ENCODE measurements at places on chromosomes 1 and 21.

- DNase-seq: peak; percentile 72
These were observed 23.2 kb upstream of the ZNF648 start for GRCh38 chr1:182084487-182085316.

DNA sequence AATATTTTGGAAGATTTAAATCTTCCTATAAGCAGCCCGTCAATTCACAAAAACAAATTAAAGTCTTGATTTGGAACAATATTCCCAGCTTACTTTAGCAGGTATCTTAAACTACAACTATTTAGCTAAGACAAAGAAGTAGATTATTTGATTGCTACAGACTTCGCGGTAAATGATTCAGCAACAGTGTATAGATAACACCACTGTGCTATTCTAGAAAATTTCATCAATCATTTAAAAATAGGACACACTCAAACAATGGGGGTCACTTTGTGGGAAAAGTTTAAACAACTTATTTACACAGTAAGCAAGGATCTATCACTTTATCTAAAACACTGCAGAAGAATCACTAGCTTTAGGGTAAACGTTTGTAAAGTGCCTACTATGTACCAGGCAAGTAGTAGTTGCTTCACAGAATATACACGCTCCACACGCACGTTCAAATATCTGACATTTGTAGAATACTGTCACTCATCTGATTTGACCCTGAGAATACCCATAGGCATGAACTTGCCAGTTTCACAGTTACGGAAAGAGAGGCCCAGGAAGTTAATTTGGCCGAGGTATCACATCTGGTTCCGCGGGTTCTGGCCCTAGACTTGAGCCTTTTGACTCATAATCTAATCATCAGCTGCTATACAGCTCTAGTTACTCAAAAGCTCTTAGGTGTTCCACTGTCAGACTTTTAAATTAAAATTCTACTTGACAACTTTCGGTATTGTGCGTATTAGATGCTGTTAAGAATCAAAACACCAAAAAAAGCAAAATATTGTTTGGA lies 876 bp downstream of the DENND2C start:
- no peak for DNase-seq

DNA sequence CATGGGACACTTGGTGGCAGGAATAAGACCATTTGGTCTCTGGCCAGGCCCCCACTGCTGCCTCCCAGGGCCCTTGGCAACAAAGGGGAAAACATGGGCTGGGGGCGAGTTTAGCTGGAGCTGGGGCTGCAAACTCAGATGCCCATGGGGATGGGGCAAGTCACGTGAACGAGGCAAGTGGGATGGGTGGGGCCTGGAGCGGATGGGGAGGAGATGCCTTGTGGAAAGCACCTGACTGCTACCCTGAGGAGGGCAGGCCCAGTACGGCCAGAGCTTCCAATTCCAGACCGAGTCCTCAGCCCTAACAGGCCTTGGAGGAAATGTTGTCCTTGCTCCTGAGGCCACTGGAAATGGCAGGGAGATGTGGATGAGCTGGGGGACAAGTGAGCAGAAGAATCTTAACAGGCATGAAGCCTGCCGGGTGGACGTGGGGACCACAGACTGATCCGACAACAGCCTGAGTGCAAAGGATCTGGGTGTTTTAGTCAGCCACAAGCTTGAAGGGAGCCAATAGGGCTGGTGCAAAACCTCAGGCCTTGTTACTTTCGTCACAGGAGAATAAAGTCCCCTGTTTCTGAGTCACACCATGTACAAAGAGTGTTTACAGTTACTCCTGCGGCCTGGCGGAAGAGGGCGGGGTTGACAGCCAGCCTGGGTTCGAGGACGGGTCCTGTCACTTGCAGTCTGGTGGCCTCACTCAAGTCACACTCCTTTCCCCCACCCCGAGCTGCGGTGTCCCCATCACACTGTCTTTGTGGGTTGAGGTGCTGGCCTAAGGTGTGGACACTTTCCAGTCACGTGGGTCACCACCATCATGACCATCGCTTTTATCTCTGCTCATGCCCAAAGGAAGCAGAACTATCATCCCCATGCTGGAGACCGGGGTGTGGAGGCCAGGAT lies 19.1 kb downstream of the RUNX3 start:
- DNase-seq: peak; percentile 70

DNA sequence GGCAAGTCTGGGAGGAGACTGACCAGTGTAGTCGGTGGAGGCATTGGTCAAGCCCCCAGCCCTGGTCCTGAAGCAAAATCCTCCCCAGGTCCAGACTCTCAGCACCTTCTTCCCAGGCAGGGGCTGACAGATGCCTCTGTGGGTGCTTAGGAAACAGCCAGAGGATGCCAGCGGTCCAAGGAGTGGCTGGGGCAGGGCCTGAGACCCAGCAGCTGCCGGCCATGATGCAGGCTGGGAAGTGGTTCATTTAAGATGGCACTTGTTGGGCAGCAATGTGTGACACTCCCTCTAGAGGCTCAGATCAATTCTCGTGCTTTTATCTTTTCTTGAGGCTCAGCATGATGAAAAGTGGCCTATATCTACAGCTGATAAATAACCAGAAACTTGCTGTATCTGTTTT lies 165.0 kb upstream of the VAMP3 start:
- no peak for DNase-seq

- DNase-seq: no peak
These were observed 60.1 kb upstream of the PTCH2 start for GRCh38 chr1:44903011-44903680.

- DNase-seq: no peak
These were observed 259.6 kb upstream of the RRP15 start for GRCh38 chr1:218025454-218025853.

DNA sequence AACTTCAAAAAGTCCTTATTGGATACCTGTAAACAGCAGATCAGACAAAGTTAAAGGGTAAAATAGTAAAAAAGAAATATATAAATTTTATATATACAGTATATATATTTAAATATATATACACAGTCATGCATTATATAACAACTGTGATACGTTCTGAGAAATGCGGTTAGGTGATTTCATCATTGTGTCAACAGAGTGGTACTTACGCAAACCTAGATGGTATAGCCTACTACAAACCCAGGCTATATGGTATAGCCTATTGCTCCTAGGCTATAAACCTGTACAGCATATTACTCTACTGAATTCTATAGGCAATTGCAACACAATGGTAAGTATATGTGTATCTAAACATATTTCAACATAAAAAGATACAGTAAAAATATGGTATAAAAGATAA lies 222.7 kb downstream of the NUF2 start:
- DNase-seq: no peak

DNA sequence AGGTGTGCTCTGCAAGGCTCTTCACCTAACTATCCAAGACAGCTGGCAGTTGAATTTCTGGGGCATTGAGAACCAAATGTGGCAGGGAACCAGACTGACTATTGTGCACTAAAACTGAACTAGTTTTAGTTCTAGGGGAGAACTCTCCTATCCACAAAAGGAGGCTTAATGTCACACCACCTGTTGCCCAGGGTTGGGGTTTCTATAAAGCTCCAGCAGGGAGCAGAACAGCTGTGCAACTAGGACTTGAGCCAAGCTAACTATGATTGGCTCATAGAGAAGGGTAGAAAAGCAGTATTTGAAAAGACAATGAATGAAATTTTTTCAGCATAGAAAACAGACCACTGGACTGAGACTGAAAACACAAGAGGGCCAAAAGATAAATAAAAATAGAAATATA lies 53.3 kb upstream of the FGGY start:
- no peak for DNase-seq

DNA sequence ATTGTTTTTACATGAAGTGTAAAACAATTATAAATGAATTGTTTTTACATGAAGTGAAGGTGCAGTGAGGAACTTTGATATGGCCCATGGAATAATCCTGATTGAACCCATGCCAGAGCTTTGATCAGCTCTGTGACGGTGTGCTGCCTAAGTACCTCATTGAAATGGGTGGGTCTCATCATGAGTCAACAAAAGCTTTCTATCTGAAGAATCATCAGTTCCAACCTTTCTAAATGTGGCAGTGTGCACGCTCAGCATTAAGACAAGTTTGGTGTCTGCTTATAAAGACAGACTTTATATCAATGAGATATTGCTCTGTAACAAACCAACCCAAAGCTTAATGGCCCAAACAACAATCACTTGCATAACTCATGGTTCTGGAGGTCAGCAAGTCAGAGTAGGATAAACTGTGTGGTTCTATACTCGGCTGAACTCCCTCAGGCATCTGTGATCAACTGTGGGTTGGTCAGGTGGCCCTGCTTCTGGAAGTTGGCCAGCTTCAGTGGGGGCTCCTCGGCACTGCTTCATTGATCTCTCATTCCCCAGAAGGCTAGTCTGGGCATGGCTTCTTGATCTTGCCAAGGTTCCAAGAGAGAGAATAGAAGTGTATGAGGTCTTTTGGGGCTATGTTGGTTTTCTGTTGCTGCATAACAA lies 258.0 kb downstream of the LTN1 start:
- no peak for DNase-seq

- no peak for DNase-seq
These were observed 7.7 kb upstream of the PSMD4 start for GRCh38 chr1:151246786-151247185.

DNA sequence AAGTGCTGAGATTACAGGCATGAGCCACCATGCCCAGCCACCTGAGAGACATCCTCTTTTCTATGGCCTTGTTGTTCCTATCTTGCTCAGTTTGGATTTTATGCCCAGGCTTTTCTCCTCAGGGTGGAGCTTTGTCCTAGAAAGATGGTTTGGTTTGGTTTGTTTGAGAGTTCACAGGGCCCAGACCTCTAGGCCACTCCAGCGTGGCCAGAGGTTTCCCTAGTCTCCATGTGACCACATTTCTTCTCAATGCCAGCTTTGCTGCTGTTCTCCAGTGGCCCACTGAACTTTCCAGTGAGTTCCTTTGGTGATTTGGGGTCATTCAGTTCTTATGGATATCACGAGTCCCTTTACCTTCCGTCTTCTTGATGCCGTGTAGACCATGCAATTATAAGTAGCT lies 92.6 kb upstream of the SERBP1 start:
- DNase-seq: no peak

DNA sequence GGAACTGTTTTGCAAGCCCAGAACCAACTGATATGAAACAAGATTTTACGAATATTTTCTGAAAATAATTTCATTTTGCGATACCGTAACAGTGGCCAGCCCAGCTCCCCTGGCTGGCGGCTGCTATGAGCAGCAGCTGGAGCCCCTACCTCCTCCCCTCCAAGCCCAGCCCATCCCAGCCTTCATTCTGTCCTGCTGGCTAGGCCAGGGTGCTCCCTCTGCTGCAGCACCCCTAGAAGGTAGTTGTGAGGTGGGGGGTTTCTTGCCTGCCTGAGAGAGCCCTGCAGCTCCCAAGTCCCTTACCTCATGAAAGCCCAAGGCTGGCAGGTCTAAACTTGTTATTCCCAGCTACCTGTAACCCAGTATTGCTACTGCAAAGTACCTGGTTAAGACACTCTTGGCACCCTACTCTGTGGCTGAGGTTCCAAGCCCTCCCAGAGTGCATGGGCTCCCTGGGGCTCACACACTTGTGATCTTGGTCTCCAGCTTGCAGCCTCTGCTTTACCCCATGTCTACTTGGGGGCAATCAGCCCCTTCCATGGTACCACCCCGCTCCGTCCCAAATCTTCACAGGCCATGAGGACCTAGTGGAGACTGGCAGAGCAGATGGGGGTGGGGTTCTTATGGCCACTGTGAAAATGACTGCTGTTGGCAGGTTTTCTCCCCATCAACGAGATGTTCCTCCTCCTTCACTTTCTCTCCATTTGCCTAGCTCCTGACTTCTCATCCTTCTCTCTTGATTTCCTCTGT lies 239.8 kb downstream of the TRABD2B start:
- DNase-seq: no peak

Measured in activated effector memory CD4-positive, alpha-beta T cell treated with Interleukin-2 at 50 U/mL for 16 hours (primary cell).